ENCODE measurements at places on chromosomes 3 and 15.

- DNase-seq = no peak
Measured at GRCh38 chr3:13262493-13263211, 157.5 kb downstream of the NUP210 start.

DNA sequence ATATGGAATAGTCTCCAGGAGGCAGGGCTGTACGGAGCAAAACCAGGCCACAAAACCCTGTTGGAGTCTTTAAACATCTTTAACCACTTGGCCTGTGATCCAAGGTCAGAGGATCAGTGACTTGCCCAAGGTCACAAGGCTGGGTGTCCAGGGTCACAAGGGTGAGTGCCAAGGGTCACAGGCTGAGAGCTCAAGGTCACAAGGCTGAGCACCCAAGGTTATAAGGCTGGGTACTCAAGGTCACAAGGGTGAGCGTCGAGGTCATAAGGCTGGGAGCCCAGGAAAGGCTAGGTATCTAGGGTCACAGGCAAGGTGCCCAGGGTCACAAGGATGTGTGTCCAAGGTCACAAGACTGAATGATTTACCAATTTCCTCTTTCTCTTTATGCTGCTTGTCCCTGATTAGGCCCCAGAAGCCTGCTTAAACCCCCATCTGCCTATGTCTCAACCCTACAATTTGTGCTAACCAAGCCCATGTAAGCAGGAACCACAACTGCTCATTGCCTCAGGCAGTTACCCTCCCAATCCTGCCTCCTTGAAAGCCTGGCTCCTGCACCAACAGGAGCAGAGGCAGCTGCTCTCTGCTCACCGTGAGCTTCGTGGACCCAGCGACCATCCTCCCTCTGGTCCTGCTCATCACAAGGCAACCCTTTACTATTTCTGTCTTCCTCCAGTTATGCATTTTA lies 51.5 kb downstream of the MGLL start:
- DNase-seq = no peak

- DNase-seq = no peak
Measured at GRCh38 chr3:185076219-185076618, 76.6 kb downstream of the C3orf70 start.

DNA sequence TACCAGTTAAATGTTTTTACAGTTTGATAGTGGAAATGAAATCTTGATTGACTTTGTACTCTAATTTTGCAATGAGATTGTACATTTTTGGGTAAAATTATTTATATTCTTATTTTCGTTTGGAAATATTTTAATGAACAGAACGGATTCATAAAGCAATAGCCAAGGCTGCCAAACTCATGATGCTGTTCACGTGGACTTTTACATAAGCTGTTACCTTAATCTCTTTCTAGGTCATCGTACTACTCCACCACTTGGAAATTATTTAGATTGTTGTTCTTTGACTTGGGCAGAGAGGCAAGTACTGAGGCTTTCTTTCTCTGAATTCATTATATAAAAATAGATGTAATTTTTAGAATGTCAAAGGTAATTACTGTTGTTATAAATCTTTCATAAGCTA lies 16.2 kb downstream of the SYNPR start:
- no peak for DNase-seq

GRCh38 chr15:52636459-52636858 lies 42.7 kb downstream of the ATOSA start:
- no peak for DNase-seq

DNA sequence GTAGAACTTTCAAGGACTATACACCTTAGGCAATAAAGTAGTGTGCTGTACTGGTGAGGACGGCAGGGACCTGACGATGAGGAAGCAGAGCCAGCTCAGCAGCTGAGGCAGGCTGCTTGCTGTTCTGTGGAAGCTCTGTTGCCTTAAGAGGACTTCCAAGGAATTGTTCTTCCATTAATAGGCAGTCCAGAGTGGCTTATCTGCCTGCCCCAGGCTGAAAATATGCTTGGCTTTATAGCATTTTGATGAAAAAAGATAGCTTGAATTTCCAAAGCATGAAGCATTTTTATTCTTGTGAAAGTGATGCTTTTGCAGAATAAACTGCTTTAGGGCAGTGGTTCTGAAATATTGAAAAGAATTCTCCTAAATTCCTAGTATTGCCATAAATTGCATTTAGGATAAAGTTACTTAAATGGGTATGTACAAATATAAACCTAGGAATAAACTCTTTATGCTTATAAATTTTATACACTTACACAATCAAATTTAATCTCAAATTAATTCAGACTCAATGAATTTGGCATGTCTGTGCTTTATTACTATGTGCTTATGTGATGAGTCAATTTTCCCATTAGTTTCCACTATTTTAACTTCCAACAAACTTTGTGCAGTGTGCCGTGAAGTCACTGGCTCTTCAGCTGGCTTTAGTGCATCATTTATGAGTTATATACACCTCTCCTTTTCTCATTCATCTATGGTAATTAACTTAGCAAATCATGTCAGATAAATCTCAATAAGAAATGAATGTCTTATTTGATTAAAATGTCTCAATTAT lies 231.0 kb upstream of the RASGRP1 start:
- DNase-seq = no peak

DNA sequence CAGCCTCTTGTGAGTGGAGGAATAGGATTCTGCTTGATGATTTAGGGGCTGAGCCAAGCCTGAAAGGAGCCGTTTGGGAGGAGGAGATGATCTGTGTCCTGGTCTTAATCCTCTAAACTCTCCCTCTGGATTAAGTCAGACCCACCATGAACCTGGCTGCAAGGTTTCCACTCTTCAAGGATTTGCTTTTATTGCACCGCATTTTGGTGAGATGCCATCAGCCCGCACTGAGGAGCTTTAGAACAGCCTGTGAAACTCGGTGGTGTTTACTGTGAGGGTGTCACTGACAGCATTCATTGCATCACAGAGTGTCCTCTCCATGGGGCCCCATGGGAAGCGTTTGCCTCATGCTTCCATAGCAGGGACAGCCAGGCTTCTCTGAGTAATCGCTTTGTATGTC lies 59.2 kb downstream of the EPHB1 start:
- no peak for DNase-seq

GRCh38 chr15:51971032-51971374 lies 575 bp downstream of the LEO1 start:
- peak; percentile 37 for DNase-seq

DNA sequence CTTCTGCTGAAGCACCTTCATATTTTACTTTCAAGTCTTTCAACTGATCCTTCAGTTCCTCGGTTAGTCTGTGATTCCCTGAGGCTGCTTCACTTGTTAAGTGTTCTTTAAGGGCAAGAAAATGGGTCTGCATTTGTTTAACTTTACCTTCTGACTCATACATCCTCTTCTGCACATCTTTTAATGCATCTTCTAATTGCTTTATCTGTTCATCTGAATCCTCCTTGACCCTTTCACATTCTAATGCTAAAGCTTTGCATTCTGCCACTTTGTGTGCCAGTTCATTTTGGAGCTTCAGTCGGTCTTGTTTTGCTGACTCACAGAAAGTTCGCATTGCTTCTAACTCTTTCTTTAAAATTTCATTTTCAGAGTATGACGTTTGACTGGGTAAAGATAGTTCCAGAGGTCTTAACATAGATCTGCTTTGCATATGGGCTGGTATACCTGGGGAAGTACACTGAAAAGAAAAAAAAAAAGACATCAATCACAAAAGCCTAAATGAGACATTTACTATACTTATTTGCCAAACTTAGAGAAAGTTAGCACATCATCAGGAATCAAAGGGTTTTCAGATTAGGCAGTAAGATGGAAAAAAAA lies 94.3 kb downstream of the UACA start:
- DNase-seq = peak; percentile 27

All from GM13976 (cell line).